Mesothelial cell of epicardium (in vitro differentiated cells): ENCODE measurements at places on chromosomes 4 and X. TPM values are rescaled to one million over a fixed set of nuclear protein-coding genes. Genes with fewer than 3 reads are reported as not detected.

Gene VSIG4
- total RNA-seq = not detected in 3 replicates

Gene TEX13B
- total RNA-seq = not detected in 3 replicates

Gene STOX2
- 95.6 to 104 TPM (median 103 TPM) in 3 replicates for total RNA-seq

Gene TRIM75
- total RNA-seq = not detected in 3 replicates

Gene PPP1R3F
- 8.9 to 11.4 TPM (median 9.6 TPM) in 3 replicates for total RNA-seq

Gene GSX2
- total RNA-seq = not detected in 3 replicates
